ENCODE measurements at places on chromosomes 4 and X.
A peak's percentile ranks its signal among the peaks of the same experiment; 100 is the strongest.

- peak; percentile 71 for DNase-seq
Observed at GRCh38 chr4:89724716-89725115, 112.2 kb downstream of the SNCA start.

DNA sequence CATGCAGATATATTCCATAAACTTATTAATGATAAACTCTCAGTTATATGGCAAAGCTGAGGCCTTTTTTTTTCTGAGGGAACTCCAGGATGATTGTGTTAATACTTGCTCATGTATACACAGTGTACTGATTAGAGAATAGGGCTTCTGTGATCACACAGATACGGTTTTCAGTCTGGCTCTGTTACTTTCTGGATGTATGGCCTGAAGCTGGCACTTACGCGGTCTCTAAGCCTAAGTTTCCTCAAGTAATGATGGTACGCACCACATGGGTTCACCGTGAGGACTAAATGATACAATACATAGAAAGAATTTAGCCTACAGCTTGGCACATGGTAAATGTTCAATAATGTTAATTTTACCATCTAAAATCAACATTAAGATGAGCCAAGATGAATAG lies 73.8 kb downstream of the SEC24D start:
- DNase-seq = no peak

DNA sequence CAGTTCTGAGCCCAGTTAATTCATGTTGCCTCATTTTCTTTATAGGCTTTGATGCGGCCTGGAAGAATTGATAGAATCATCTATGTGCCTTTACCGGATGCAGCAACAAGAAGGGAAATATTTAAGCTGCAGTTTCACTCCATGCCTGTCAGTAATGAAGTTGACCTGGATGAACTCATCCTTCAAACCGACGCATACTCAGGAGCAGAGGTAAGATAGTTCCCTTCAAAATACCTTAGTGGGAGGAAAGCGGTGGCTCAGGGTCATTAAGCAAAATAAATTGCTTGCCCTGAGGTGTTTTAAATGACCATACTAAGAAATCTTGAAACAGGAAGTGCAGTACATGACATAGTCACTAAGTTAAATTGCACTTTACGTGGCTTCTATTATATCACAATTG lies 140.6 kb upstream of the SPRY1 start:
- no peak for DNase-seq

- peak; percentile 57 for DNase-seq
Observed at GRCh38 chrX:137031517-137032340, 2.1 kb downstream of the GPR101 start.

DNA sequence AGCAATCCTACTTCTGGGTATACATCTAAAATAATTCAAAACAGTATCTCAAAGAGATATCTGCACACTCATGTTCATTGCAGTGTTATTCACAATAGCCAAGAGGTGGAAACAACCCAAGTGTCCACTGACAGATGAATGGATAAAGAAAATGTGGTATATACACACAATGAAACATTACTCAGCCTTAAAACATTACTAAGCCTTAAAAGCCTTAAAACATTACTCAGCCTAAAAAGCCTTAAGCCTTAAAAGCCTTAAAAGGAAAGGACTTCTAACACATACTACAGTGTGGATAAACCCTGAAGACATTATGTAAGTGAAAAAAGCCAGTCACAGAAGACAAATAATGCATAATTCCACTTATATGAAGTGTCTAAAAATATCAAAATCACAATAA lies 40.3 kb upstream of the TFDP3 start:
- peak; percentile 45 for DNase-seq

GRCh38 chrX:100606753-100607152 lies 22.0 kb downstream of the TNMD start:
- DNase-seq = no peak

DNA sequence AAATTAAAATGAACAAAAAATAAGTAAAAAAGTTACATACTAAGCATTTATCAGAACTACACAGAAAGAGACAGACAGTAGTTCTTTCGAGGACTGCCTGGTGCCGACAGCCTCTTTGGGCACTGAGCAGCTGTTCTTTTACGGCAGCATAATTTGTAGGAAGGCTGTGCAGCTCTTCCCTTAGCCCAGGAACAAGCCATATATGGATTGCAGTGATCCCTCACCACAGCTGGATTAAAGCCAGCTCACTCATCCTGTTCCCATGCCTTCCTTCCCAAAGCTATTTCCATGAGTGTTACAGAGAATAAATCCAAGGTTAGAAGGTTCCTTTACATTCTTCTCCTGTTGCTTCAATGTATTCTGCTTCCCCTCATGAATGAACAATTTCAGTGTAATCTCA lies 71.7 kb downstream of the DDX60L start:
- peak; percentile 92 for DNase-seq

DNA sequence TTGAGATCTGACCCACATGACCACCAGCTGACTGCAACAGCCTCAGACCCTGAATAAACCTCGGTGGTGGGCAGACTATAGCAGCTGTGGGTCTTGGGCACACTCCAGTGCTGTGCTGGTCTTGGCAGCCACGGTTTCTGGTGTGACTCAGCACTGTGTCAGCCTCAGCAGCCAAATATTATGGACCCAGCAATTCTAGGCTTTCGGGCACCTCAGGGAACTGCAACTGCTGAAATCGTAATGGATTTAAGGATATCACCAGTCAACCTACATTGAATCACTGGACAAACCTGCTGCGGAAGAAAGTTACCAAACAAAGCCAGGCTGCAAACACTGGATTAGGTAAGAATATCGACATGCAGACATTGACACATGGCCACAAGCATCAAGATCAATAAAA lies 10.5 kb upstream of the UBE2NL start:
- DNase-seq = no peak

DNA sequence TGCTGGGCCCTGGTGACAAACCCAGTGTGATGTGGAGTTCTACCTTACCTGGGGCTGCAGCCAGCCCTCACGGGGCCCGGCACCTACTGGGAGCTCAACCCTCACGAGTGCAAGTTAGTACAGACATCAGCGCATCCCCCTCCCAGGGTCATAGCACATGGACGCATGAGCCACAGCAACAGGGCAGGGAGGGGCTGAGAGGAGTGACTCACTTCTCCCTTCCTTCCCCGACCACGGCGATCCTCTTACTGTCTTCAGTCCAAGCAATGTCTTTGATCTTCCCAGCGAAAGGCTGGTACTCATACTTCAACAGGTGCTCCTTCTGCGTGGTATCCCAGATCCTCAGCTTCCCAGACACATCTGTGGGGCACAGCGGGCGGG lies 17.8 kb downstream of the WDR1 start:
- peak; percentile 36 for DNase-seq

GRCh38 chr4:32661229-32661628 lies 1941.1 kb downstream of the PCDH7 start:
- DNase-seq = peak; percentile 20

DNA sequence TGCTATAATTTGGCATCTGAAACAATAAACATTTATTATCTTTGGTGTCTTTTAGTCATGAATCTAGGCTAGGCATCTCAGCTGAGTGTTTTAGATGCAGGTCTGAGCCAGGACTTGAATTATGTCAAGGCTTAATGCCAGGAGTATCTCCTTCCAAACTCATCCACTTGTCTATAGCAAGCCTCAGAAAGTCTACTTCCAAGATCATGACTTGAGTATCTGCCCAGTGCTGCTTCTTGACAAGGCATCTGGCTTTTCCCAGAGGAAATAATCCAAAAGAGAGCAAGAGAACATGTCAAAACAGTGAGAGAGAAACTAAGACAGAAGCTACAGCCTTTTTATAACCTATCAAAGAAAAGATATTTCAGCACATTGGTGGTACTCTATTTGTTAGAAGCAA lies 1052.1 kb upstream of the PCDH10 start:
- no peak for DNase-seq
